ENCODE measurements at places on chromosomes 7 and 10. TPM values are rescaled to one million over a fixed set of nuclear protein-coding genes. Genes with fewer than 3 reads are reported as not detected.

OR2A42 gene
- polyA plus RNA-seq, result not detected

CD36 gene
- 0.37 TPM for polyA plus RNA-seq

SPDYE2B gene
- not detected for polyA plus RNA-seq

IPMK gene
- polyA plus RNA-seq, result 1.9 TPM

MOGAT3 gene
- polyA plus RNA-seq, result not detected

OPN1SW gene
- polyA plus RNA-seq, result not detected

CHCHD3 gene
- polyA plus RNA-seq, result 43.3 TPM

ZNF804B gene
- not detected for polyA plus RNA-seq

DLX5 gene
- not detected for polyA plus RNA-seq

SFTPA1 gene
- not detected for polyA plus RNA-seq

ASAH2B gene
- 6.0 TPM for polyA plus RNA-seq

Data from CD4-positive, CD25-positive, alpha-beta regulatory T cell (primary cell).